ENCODE measurements at places on chromosomes 3 and 15.

DNA sequence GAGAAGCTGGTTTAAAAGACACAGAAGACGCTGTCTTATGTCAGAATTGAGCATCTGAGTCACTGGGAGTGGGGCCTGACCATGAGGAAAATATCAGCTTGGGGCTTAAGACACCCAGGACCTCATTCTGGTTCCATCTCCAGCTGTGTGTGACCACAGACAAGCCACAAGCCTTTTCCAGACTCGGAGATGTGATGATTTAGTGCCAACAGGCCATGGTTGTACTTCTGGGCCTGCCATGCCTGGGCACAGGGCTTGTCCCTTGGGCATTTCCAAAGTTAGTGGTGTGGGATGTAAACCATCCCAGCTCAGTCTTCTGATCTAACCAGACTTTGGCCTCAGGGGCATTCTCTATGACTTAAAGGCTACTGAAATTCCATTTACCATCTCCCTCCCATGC, 269.8 kb downstream of the RYR3 start:
- DNase-seq: no peak

DNA sequence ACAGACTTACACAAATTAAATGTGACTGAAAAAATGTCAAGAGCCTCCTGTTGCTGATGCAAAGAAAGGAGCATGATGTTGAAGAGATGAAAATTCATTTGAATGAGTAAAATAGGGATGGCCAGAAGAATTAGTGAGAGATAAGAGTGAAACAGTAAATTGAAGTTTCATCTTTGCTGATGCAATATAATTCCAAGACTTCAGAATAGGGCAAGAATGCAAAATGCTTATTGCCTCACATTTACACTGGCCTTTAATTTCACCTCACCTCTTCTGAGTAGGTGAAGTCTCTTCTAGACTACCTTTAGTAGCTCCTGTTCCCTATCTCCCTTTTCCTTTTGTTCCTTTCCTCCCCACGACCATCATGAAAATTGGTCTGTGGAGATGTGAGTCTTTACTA, 15.3 kb upstream of the MAPK6 start:
- no peak for DNase-seq

DNA sequence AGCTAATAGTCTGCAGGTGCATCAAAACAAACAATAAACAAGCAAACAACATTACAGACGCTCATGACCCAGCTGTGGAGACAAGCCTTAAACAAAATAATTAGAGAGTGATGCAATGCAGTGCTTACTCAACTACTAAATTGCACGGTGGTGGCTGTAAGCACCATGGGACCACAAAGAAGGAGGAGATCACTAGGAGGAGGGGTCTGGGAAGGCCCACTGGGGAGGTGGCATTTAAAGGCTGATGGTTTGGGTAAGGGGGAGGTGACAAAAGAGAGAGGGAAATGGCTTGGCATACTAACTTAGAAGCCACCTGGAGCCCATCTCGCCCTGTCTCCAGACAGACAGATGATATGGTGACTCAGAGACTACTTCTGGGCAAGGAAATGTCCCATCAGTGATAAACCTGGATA, 516.7 kb downstream of the FOXP1 start:
- no peak for DNase-seq

DNA sequence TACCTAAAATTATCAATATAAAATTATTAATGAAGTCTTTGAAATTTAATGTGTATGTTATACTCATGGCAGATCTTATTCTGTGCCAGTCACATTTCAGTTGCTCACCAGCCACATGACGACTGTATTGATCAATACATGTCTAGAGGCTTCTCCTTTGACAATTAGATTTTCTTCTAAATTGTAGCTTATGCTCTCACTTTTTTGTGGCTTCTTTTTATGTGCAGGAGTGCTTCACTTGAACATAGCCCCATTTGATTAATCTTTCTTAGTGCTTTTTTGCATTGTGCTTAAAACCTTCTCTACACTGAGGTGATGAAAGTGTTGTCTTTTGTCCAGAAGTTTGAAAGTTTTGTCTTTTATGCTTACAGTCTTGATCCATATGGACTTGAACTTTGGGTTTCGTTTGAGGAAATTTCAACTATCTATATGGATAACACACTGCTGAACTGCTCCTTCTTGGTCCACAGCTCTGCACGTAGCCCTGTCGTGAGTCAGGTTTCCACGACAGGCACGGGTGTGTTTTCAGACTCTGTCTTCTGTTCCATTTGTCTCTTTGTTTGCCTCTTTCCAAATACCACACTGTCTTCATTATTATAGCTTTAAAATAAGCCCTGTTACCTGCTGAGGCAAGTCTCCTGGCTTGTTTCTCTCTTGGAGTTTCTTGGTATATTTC, 393.9 kb upstream of the CFAP20DC start:
- no peak for DNase-seq

GRCh38 chr15:40327457-40327856, 4.0 kb downstream of the INAFM2 start:
- DNase-seq: no peak

GRCh38 chr3:20185331-20185678, 701 bp downstream of the SGO1 start:
- DNase-seq: peak; percentile 24

- DNase-seq: no peak
Observed at GRCh38 chr3:43735618-43736017, 44.9 kb downstream of the ABHD5 start.

GRCh38 chr3:179027326-179027900, 44.2 kb downstream of the ZMAT3 start:
- no peak for DNase-seq

DNA sequence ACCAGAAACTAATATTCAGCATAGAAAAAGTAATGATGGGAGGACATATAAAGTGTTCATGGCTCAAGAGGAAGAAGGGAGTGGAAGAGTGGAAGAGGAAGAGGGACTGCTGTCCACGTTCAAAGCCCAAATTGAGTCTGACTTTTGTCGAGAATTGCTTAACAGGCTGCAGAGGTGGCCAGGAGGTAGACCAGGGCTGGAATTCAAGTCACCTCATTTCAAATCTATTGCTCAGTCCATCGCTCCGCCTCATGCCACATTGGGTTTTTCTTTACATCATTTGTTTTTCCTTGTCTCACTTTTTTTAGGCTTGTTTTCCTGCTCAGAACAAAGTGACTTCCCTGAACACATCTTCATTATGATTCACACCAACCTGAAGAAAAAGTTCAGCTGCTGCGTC, 97.0 kb downstream of the RPL39L start:
- no peak for DNase-seq

DNA sequence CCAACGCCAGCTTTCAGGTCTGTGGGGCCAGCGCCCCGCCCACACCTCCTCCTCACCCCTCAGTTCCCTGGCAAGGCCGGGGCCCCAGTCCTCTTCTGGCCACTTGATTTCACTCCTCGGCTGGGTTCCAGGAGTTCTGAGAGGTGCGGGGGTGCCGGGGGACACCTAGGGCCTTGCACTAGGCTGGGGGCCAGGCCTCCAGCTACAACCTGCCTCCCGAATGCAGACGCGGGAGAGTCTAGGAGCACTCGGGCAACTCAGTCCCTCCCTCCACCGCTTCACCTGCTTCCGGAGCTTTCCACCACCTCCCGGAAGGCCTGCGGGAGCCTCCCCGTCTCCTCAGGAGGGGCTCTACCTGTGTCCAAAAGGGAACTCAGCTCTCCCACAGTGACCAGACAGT, 35.6 kb downstream of the TNK2 start:
- no peak for DNase-seq

DNA sequence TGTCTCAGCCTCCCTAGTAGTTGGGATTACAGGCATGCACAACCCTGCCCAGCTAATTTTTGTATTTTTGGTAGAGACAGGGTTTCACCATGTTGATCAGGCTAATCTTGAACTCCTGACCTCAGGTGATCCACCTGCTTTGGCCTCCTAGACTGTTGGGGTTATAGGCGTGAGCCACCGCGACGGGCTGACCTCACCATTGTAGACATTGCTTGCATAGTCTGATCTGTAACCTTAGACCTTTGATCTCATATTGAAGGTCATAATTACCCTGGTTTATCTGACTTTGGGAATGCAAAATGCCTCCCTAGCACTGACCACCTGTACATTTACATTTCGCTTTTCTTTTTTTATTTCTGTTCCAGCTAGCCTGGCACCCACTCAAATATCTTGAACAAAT, 31.2 kb downstream of the ADGRG7 start:
- no peak for DNase-seq

DNA sequence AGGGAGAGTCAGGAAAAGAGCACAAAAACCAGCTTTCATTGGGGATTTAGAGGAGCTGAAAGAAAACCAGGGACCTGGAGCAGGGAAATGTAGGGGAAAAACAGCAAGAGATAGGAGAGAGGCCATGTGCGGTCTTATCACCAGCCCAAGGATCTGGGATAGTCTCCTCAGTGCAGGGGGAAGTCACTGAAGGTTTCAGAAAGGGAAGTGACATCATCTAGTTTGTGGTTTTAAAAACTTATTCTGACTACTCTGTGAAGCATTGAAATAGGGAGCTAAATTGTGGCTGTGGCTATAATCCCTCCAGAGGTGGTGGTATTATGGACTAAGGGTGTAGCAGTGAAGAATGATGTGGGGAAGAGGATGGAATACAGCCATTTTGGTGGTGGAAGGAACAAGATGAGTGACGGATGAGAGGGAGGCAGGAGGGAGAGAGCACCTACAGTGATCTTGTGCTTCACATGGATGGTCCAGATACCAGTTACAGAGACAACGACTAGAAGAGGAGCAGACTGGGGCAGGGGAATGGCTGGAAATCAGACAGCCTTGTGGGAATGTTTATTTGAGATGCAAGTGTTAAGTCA, 72.7 kb downstream of the HMG20A start:
- DNase-seq: no peak

- no peak for DNase-seq
Observed at GRCh38 chr3:99713440-99713839, 75.0 kb downstream of the COL8A1 start.

- DNase-seq: no peak
Observed at GRCh38 chr3:150450916-150451315, 42.8 kb downstream of the TSC22D2 start.

DNA sequence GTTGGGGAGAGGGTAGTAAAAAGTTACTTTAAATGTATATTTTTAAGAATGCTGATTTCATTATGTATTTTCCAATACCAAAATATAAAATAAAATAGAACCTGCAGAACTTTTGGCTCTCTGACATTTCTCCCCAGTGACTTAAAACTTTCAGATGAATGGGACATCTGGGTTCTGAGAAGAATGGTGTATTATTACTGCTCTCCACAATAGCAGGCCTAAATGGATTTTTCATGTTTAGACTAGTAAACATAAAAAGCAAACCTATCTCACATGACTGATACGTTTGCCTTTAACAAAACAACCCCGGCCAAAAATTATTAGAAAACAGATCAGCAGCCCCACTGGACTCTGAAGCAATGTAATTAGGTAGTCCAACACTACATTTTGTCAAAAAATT, 73.8 kb downstream of the FHIT start:
- DNase-seq: no peak

- peak; percentile 49 for DNase-seq
Observed at GRCh38 chr3:97815149-97815917, 6.5 kb upstream of the CRYBG3 start.

GRCh38 chr3:39804951-39805350, 4.5 kb upstream of the MYRIP start:
- DNase-seq: no peak

- no peak for DNase-seq
Observed at GRCh38 chr3:71393093-71393492, 190.4 kb downstream of the FOXP1 start.

GRCh38 chr15:32651229-32651837, 9.8 kb downstream of the SCG5 start:
- DNase-seq: peak; percentile 63

- no peak for DNase-seq
Observed at GRCh38 chr15:55782901-55783300, 39.9 kb upstream of the PRTG start.

DNA sequence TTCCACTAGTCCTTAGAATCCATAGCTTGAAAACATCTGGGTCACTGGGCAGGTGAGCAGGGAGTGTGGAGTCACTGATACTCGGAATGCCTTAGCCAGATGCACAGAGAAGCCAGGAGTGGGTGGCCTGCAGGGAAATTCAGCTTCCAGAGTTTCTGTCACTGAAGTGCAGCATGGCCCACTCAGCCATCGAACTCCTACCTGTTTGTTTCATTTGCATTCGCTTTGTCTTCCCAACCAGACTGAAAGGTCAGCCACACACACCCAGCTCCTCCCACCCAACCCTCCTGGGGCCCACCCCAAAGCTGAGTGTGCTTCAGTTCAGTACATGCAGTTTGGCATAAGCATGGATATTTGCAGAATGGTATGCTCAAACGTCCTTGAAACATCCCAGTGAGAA, 124.5 kb upstream of the ATP10A start:
- no peak for DNase-seq

- no peak for DNase-seq
Observed at GRCh38 chr3:101061312-101061711, 68.1 kb upstream of the ABI3BP start.

- DNase-seq: no peak
Observed at GRCh38 chr3:14433106-14433505, 30.7 kb downstream of the SLC6A6 start.

DNA sequence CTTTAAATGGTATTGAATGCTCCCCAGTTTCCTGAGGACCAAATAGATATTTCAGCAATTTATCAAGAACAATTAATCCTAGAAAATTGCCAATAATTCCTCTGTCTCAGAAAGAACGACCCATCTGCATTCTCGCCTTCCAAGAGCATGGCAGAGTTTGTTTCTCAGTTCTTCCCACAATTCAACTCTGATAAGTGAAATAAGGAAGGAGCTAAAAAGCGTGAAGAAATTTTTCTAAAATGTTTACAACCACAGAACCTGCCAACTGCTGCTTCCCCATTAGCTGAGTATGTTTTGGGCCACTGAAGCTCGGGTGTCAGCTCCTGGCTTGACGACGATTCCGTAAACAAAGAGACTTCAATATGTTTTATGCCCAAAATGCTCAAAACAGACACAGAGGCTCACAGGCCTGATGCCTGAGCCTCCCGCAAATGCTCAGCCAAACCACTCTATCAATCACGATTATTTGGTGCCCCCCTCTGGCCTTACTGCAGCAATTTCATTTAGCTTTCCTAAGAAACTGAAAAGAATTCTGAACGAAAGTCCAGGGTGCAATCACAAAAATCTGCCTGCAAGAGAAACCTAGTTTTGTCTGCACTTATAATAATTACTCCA, 259.2 kb upstream of the CCDC54 start:
- peak; percentile 47 for DNase-seq

All from ACHN (cell line).